CD4-positive, alpha-beta T cell treated with Interleukin-6 at 100 ng/mL for 8 hours (primary cell): ENCODE measurements at places on chromosomes 12 and 14.

DNA sequence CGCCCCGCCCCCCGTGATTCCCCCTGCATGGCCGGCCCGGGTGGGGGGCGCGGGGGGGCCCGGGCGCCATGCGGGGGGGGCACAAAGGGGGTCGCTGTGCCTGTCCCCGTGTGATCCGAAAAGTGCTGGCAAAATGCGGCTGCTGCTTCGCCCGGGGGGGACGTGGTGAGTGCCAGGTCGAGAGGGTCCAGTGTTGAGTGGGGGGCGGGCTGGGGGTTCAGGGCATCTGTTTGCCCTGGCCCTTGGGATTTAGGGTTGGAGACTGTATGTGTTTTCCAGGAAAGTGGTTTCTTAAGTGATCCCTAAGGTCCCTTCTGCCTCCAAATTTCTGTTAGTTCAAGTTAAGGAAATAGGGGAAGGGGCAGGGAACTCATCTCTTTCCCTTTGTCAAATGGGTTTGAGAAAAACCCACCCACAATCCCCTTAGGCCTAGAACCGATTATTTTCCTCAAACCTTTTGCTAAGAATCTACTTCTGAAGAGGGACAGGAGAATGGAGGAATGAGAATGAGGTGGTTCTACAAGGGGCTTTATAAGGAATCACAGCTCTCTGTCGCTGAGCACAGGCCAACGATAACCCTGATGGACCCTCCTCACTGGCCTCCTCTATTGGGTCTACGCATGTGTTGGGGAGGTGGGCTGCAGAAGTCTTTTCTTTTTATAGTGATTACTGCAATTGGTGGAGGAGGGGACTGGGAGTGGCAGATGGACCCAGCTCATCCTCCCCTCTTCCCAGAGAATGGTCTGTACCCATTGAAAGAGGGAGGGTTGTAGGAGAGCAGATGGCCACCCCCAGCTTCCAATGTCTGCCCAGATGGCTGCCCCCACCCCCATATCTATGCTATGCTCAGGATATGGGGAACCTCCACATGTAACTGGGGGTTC is 834 bp downstream of the ARHGEF25 start:
- no peak for DNase-seq

- peak; percentile 67 for DNase-seq
Observed at GRCh38 chr12:51886021-51886710, 1.7 kb upstream of the ANKRD33 start.

DNA sequence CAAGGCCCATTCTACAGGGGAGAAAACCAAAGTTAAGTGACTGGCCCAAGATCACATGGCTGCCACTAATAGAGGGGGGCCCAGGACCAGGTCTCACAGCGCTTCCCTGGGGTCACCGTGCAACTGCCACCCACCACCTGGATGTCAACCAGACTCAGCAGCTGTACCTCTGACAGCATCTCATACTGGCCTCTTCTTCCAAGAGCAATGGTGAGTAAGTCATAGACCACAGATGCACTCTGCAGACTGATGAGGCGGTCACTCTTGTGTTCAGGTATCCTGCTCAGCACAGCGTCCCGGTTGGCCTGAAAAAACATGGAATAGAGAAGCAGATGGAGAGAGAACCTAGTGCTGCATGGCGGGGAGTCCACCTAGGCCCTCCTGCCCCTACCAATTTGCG is 139.9 kb downstream of the TTC7B start:
- DNase-seq: no peak

DNA sequence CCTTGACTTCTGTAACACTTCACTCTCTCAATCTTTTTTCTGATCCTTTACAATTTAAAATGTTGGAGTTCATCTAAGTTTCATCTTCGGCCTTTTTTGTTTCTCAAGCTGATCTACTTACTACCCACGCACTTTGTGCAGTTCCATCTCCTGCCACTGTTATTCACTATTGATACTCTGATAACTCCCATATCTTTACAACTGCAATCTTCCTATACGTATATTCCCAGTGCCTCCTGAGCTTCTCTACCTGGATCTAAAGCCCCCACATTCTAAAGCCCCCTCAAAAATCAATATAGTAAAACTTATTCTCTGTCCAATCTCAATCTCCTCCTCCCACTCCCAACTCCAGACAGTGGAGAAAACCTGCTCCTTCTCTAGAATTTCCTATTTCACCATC is 5.9 kb downstream of the ATG2B start:
- DNase-seq: no peak

DNA sequence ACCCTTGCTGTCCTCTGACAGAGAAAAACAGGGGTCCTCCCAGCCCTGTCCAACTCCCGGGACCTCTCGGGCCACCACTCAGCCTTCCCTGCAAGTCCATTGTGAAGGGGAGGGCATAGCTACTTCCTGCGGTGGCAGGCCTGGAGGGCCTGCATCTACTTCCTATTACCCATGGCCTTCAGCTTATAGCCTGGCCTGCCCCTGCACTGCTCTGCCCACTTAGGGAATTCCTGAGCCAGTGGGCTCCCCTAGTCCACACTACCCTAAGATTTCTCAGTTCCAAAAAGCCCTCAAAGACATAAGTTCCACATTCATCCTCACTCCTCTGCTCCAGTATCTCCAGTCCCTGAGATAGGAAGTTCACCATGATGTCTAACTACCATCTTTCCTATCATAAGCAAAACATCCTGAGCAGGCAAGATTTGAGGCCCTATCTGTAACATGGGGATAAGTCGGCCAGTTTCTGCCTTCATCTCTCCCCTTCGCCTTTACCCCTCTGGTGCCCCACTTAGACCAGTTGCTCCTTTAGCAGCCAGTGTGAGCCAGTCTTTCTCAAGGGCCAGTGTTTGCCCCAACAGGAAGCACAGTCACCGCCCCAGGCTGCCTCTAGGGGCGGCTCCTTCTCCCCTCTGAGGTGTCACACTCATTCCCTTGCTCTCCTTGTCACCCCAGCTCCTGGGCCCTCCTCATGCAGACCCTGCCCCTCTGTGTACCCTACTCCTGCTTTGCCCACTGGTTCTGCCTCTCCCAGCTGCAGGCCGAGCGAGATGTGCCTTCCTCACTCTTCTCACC is 10.9 kb downstream of the HDAC7 start:
- DNase-seq: peak; percentile 35

- no peak for DNase-seq
Observed at GRCh38 chr14:79701371-79701770, 509.9 kb downstream of the DIO2 start.

GRCh38 chr12:86721713-86722397 is 465.7 kb upstream of the MGAT4C start:
- DNase-seq: no peak

GRCh38 chr14:54278087-54278486 is 118.7 kb upstream of the CDKN3 start:
- DNase-seq: no peak

DNA sequence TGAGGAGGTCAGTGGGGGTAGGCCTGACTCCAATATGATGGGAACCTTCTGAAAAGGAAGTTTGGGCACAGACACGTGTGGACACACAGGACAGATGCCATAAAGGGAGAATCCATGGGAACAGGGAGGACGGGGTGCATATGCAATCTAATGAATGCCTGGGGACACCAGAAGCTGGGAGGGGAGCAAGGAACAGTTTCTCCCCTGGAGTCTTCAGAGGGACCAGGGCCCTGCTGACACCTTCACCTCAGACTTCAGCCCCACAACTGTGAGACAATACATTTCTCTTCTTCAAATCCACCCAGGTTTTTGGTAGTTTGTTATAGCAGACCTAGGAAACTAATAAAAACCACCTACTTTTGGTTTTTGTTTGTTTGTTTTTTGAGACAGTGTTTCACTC is 35.2 kb upstream of the CLIP1 start:
- DNase-seq: no peak

DNA sequence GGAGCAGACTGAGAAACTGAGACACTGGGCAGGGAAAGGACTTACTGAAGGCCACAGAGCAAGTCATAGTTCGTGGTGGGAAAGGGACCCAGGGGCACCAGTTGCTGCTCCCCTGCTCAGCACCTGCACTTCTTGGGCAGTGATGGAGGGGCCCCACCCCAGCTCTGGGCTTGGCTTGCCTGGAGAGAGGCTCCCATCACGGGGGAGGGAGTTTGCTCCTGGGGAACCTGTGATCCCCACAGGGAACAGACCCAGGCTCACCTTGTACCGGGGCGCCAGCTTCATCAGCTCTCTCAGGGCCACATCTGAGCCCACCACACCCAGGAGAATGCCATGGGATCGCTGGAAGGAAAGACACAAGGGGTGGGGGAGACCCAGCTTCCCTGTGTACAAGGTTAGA is 39.8 kb downstream of the CACNA2D4 start:
- DNase-seq: no peak

- DNase-seq: no peak
Observed at GRCh38 chr14:99589651-99590530, 14.1 kb downstream of the CCDC85C start.

GRCh38 chr12:128978067-128978466 is 124.8 kb downstream of the GLT1D1 start:
- no peak for DNase-seq

- no peak for DNase-seq
Observed at GRCh38 chr12:70486588-70486987, 120.5 kb downstream of the KCNMB4 start.

DNA sequence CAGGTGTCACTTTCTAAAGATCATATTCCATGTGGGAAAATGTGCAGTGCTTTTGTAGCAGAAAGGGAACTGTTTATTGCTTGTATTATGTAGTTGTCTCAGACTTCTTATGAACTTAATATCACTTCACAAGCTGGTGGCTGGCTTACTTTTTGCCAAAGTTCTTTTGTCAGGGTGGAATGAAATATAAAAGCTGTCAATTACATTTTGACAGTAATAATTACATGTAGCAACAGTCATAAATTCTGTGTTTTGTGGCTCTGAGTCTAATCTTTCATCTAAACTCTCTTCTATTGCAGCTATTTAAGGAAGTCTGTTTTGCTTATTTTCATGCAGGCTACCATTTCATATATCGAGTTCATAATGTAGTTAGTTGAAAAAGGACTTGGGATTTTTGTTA is 106.6 kb downstream of the OTOGL start:
- DNase-seq: no peak

DNA sequence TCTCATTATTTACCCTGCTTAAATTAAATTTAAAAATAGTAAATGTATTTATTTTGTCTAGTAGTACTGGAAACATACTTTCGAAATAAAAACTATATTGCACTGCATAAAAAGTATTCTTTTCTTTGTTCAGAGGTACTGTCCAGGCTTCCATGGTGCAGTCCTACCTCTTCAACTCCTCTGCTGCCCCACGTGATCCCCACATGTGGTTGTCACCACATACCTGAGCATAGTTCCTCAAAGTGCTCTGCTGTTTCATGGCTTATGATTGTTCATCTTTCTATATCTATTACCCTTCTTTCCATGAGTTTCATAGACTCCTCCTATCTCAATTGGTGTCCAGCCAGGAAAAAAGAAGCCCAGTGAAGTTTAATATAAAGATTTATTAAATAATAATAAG is 317.5 kb upstream of the OR4E1 start:
- DNase-seq: no peak

DNA sequence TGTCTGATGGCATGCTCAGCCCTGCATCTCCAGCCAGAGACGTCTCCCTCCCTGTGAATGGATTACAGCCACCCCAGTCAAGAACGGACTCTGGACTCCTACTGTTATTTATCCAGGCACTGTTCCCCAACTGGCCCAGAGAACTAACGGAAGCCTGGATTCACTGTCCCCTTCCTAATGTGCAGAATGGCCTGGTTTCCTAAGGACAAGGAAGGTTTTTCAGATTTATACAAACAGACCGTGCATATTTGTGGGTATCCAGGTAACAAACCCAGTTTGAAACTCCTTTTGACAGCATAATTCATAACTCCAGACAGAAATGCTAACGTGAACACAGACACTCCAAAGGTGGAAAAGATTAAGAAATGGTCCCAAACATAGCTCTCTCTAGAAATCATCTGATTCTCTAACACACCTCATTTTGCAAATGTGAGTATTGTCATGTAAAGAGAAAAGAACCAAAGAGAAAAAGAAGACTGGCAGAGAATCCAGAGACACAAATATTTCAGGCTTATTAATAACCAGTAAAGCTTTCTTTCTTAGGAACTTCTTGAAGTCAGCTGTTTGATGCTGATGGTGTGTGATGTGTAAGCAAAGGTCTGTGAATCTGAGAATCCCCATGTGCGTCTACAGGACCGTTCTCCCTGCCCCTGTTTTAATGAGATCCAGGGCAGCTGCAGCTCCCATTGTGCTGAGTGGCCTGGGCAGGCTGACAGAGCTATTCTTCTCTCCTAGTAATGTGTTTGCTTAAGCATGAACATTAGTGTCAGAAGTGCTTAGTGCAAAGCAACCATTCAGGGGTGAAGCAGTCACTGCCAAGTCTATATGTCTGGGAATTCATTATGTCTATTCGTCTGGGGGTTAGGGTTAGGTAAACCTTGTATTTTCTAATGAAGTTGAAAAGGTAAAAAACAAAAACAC is 86.8 kb upstream of the HIF1A start:
- DNase-seq: no peak

- no peak for DNase-seq
Observed at GRCh38 chr12:48352157-48352760, 1.5 kb upstream of the ZNF641 start.

DNA sequence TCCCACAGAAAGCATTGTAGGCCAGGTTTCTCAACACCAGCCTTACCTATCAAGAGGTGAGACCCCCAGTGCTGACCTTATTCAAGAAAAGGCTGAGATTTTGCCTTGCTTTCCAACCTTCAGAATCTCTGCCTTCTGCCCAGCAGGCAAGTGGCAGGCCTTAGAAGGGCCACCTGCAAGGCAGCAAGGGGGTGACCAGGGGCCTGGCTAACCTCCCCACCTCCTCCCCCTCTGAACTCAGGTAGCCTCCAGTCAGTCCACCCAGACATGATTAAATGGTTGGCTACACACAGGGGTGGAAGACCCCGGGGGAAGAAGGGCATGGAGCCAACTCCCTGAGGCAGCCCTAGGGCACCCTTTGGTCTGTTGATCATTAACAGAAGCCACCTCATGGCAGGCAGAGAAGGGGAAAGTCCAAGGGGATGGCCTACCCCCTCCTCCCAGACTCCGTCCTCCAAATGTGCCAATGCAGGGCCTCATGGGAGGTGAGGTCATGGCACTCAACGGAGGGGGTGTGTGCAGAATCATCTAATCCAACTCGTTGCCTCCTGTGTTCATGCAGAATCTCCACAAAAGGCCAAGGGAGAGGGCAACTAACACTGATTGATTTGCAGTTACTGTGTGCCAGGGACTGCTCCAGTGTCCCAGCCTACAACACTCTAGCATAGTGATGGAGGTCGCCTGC is 8.5 kb downstream of the ZFP36L1 start:
- no peak for DNase-seq

- no peak for DNase-seq
Observed at GRCh38 chr14:64912261-64912660, 2.0 kb upstream of the CHURC1 start.

- DNase-seq: no peak
Observed at GRCh38 chr12:65798918-65799317, 25.4 kb upstream of the HMGA2 start.
